GM19239 (cell line): ENCODE measurements at places on chromosomes 1 and 21.
A peak's percentile ranks its signal among the peaks of the same experiment; 100 is the strongest.

GRCh38 chr1:172185211-172185610, 235.3 kb upstream of the C1orf105 start:
- no peak for DNase-seq

- no peak for DNase-seq
Observed at GRCh38 chr21:41836166-41837015, 42.8 kb downstream of the PRDM15 start.

DNA sequence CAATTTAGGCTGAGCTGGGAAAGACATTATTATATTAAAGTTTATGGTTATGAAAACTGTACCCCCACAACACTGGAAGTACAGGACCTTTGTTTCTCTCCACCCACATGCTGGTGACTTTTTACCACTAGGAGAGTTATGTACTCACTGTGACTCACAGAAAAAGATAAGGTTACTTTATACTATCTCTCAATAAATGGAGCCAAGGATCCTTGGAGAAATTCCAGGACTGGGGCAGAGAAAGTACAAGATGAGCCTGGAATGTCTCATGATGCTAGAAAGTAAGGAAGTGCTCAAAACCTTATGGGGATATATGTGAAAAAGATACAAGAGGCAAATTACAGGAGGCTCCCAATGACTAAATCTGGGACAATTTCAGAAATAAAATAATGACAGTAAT, 63.9 kb upstream of the C1orf105 start:
- DNase-seq, result no peak

- DNase-seq, result no peak
Observed at GRCh38 chr1:192539297-192540092, 36.1 kb upstream of the RGS1 start.

DNA sequence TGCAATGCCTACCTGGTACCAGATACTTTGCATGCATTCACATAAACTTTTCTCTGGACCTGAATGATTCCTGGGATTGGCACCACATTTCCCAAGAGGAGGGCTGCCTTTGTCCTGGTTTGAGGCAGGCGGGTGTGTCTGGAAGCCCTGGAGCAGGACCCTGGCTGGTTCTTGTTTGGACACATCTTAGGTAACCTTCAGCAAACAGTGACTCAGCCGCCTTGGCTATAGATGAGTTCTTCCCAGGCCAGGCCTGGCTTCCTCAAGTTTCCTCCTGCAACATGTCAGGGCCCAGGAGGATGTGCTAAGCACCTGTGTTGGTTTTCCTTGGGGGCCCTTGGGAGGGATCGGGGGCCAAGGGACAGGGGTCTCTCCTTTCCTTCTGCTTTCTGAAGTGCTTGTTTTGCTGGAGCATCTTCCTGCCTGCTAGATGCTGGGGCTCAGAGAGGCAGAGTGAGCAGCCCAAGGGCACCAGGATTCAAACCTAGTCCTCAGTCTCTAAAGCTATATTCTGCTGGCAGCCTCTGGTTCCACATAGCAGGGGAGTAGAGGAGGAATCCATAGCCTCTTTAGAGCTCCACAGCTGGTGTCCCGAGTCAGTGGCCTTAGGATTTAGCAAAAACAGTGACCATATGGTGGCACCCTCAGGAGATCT, 38.2 kb downstream of the PAX7 start:
- DNase-seq, result no peak

DNA sequence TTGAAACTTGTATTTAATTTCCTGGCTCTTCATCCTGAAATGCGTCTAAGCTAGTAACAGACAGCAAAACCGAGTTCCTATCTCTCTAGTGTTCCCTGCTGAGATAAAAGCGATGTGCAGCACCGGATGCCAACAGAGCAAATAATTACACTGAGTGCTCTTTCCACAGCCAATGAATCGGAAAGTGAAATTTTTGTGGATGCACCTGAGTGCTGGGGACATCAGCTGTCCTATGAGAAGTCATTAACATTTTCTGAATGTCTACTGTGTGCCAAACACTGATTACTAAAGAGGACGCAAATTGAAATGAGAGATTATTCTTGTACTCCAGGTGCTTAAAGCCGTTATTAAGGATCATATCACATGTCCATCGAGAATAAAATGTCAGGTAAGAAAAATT, 278.0 kb downstream of the RGS7 start:
- no peak for DNase-seq

- DNase-seq, result peak; percentile 47
Observed at GRCh38 chr1:178541829-178542553, 29.1 kb downstream of the TEX35 start.

GRCh38 chr1:35443768-35444518, 113.3 kb downstream of the KIAA0319L start:
- no peak for DNase-seq

GRCh38 chr1:193539731-193540459, 353.5 kb upstream of the B3GALT2 start:
- DNase-seq, result no peak

GRCh38 chr1:12035312-12035711, 16.0 kb downstream of the MIIP start:
- DNase-seq, result no peak

GRCh38 chr1:43272576-43273571, 3.1 kb downstream of the TMEM125 start:
- no peak for DNase-seq

DNA sequence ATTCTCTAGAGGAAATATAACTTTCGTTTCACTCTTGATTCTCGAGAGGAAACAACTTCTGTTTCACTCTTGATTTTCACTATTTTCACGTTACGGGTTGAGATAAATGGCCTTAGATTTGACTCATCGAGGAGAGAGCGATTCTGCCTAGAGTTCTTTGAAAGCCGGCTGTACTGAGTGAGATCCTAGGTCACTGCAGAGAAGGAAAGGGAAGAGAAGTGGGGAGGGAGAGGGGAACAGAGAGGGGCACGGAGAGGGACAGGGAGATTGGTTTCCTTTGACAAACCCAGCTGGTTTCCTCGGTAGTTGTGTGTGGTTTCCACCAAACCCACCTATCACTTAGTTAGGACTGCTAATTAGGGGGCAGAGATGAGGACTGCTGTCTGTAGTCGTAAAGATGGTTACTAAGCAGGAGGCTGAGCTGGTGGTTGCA, 21.6 kb upstream of the GPR137B start:
- DNase-seq, result no peak

- DNase-seq, result no peak
Observed at GRCh38 chr21:41018431-41018830, 149.5 kb upstream of the BACE2 start.

DNA sequence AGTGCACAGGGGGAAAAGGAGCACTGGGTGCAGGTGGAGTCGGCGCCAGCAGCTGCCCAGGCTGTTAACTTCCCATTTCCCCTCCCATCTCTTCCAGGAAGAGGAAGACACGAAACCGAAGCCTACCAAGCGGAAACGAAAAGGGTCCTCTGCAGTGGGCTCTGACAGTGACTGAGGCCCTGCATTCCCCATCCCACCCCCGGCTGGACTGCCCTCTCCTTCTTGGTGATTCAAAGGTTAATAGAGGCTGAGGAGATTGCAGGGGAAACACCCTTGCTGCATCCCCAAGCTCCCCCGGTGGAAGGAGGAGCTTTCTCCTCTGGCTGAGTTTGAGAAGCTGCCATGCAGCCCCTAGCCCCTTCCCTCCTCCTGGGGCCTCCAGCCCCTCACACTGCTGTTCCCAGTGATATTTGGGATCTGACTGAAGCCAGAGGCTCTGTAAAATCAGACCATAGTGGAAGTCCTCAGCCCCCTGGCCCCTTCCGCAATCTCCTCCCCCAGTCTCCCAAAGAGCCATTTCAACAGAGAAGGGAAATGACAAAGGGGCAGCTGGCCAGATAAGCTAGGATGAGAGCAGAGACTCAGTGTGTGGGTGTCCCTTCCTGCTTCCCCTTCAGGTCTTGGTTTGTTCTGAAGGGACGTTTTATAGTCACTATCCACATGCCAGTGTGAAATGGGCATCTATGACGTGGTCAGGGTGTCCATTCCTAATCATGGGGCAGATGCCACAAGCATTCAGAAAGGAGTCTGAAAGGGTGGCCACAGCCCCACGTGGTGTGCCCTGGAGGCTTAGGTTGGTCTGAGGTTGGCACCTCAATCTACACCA, 1.9 kb upstream of the SLC27A3 start:
- DNase-seq, result no peak

- no peak for DNase-seq
Observed at GRCh38 chr1:67850611-67851075, 17.4 kb upstream of the GNG12 start.

DNA sequence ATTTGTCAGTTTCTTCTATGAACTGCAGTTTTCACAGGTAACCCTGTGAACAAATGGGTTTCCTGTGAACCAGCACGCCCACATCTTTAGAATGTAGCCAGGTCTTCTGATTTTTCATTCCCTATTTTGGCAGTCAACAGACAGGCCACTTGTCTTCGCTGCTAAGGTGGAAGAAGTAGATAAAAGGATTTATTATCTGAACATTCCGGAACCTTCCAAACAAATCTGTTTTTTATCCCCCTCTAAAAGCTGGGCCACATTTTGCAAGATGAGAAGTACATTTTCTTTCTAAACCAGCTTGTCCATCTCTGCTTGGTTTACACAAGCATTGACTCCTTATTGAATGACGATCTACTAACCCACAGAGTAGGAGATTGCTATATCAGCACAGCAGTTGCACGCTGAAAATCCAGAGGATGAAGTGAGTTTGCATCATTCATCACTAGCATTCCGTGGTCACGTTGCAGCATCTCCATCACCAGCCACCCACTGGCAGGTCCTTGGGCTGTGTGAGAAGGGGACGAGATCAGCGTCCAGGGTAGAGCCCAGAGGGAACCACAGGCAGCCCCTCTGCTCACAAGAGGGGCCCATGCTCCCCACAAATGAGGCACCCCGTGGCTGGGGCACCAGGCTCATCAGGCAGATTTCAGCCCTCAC, 83.5 kb downstream of the TOMM20 start:
- no peak for DNase-seq

DNA sequence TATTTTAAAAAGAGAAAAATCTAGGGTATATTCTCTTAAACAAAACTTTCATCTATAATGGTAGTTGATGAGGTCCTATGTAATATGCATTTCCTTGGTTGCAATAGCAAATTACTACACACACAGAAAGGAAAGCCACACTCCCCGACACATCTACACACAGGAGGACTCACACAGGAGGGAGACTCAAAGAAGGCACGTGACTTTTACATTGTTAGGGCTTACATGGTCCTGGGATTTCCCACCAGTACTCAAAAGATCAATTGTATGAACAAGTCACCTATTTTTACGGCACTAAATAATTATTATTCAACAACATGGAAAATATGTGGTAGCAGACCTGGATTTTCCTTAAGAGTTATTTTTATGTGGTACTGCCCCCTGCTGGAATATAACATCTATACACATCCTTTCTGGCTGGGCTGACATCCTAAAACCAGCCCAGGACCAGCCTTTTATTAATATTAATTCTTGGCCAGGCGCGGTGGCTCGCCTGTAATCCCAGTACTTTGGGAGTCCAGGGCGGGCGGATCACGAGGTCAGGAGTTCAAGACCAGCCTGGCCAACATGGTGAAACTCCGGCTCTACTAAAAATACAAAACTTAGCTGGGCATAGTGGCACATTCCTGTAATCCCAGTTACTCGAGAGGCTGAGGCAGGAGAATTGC, 33.9 kb upstream of the LGALS8 start:
- DNase-seq, result peak; percentile 39

GRCh38 chr1:102899935-102900334, 208.4 kb downstream of the COL11A1 start:
- no peak for DNase-seq

DNA sequence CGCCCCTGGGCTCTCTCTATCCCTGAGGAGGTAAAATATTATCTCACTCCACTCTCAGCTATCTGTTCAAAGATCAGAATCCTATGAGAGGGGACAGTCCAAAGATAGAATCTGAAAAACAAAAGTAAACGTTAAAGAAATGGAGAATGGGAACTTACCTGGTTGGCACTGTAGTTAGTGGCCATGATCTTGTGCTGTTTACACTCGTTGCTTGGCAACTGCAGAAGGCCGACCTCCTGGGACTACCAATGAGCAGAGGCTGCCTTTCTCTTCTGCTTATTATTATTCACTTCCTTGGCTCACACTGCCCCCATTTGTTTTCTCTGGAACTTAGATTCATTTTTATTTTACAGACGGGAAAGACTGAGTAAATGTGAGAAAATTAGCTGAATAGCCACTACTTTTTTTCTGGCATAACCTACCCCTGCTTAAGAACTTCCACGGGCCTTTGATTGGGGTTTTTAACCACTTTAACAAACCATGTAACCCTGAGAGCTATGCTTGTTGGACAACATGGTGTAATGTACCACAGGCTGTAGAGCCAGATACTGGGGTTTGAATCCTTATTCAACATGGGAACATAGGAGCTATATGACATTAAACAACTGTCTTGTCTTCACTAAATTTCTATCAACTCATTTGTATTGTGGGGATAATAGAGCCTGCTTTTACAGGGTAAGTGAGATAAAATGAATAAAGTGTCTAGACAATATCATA, at the start of gene CFAP126:
Gene CFAP126, minus strand, starts transcription at position 193 of the 717 bp plus-strand sequence. Its CDS starts 8 bp downstream, at position 185.
- peak; percentile 71 for DNase-seq
